ENCODE measurements at places on chromosomes 11 and 22. TPM values are rescaled to one million over a fixed set of nuclear protein-coding genes. Genes with fewer than 3 reads are reported as not detected.

GRCh38 chr11:109769858-109770257 is 323.3 kb upstream of the ZC3H12C start:
- peak; percentile 24 for DNase-seq

- DNase-seq, result no peak
Observed at GRCh38 chr11:69141742-69142141, 14.0 kb upstream of the SMIM38 start.

- no peak for DNase-seq
Observed at GRCh38 chr11:130831976-130832375, 84.3 kb downstream of the SNX19 start.

DNA sequence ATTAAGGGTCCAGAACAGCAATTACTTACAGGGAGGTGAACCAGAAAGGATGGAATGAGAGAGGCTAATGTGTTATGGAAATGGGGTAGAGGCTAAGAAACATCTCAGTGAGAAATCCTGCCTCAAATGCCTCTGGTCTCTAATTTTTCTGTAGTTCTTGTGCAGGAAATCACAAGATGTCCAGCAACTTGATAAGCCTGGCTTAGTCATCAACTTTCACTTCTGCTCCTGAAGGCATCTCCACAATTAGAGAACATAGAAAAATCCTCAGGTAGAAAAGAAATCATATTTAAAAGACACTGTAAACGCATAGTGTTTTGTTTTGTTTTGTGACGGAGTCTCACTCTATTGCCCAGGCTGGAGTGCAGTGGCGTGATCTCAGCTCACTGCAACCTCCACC is 18.7 kb downstream of the MRGPRX4 start:
- DNase-seq, result no peak

The OR51E1 gene
- 1.0 TPM for polyA plus RNA-seq

GRCh38 chr22:44610071-44610470 is 91.9 kb upstream of the PRR5 start:
- DNase-seq, result no peak

The MRGPRX4 gene
- not detected for polyA plus RNA-seq

The ANO1 gene
- polyA plus RNA-seq, result 13.1 TPM

- DNase-seq, result peak; percentile 11
Observed at GRCh38 chr22:33658775-33659174, 261.5 kb downstream of the LARGE1 start.

- DNase-seq, result no peak
Observed at GRCh38 chr11:85965202-85965601, 103.7 kb downstream of the PICALM start.

DNA sequence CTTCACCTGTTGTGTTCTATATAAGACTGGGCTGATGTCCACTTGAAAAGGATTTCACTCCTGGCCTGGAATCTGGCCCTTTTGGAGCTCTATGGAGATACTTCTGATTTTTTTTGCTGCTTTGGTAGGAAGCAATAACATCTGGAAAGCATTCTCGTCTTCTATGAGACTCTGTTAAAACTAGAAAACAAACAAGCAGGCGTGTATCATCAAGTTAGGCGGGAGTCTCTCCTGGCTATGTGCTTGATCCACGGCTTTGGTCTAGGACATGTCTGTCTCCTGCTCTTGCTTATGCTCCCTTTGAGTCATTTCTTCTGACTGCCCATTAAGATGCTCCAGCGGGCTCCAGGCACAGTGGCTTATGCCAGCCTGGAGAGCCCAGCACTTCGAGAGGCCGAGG is 121.4 kb upstream of the TTC12 start:
- no peak for DNase-seq

GRCh38 chr11:2743427-2744110 is 43.8 kb upstream of the KCNQ1OT1 start:
- DNase-seq, result no peak

The GRIA4 gene
- polyA plus RNA-seq, result 0.88 TPM

DNA sequence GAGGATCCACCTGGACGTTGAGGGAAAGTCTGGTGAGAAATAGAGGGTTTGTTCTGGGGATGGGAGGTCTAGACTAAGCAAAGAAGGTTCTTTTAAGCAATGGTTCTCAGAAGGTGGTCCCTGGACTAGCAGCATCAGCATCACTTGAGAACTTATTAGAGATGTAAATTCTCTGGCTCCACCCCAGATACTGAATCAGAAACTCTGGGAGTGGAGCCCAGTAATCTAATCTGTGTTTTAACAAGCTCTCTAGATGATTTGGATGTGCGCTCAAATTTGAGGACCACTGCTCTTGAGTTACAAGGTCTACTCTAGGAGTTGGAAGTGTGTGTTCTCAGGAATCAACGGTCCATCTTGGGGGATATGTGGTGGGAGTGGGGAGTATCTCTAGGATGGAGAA is 3.3 kb upstream of the ABCG4 start:
- no peak for DNase-seq

The PDHX gene
- 37.2 TPM for polyA plus RNA-seq

DNA sequence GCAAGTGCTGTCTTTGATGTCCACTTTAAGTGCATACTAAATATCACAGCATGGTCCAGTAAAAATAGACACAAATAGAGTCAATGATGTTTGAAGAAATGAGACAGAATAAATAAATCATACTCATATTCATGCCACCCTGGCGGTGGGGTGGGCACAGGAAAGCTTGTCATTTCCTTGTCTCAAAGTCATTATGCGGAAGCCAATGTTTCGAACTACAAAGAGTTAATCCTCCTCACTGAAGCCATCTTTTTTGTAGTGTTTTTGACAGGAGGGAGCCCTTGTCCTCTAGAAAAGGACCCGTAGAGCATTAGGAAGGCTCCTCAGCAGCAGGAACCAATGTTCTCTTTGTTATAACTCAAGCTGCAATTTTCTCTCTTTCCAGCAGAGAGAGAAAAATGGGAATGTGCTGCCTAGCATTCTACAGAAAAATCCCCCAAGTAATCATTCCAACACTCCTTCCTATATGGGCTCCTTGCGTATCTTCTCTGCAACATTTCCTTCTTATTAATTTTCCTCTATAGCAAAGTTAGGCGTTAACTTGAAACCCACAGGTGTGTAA is 30.6 kb downstream of the SC5D start:
- no peak for DNase-seq

GRCh38 chr11:110345743-110346142 is 49.3 kb upstream of the RDX start:
- no peak for DNase-seq

GRCh38 chr11:131402040-131402439 is 31.6 kb downstream of the NTM start:
- no peak for DNase-seq

GRCh38 chr11:63699896-63700295 is 18.6 kb downstream of the RTN3 start:
- no peak for DNase-seq

The MS4A6E gene
- polyA plus RNA-seq, result not detected

DNA sequence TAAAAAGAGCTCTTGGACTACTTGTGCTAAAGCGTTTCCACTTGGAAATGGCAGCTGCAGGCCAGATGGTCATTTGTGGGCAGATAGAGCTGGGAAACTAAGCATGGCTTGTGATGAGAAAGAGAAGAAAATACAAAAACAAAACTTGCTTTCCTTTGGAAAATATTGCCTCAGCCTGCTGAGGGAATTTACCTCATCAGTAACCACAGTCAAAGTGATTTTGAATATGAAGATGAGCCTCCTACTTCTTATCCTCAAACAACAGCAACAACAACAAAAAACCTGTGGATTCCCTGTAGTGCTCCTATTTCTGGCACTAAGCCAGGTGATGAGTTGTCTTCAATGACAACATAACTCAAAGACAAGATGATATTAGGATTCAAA is 62.7 kb upstream of the FIBIN start:
- DNase-seq, result no peak

The ZNF214 gene
- polyA plus RNA-seq, result 11.9 TPM

- DNase-seq, result no peak
Observed at GRCh38 chr11:102293873-102294601, 23.2 kb upstream of the BIRC3 start.

The LSP1 gene
- polyA plus RNA-seq, result 7.2 TPM

DNA sequence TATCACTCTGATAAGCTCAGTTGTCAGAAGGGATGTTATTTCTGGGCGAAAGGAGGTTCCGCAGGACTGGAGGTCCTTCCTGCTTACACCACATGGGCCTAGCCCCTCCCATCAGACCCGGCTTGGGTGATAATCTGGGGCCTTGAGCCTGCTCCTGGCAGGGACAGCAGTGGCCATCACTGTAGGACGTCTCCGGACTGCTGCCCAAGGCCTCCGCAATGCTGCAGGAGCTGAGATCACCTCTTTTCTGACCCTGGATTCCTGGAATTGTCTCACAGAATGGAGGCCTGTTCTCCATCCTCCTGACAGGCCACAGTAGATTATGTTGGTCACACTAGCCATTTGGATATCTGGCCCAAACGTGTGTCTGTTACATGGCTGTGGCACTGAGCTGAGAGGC is 9.2 kb upstream of the BIK start:
- no peak for DNase-seq

- no peak for DNase-seq
Observed at GRCh38 chr11:19091366-19091765, 25.6 kb upstream of the ZDHHC13 start.

Measured in renal pelvis (tissue), 12 donors.